Right cardiac atrium (tissue), 5 donors: ENCODE measurements at places on chromosomes 12 and 14. TPM values are rescaled to one million over a fixed set of nuclear protein-coding genes. Genes with fewer than 3 reads are reported as not detected.

- DNase-seq = no peak
Observed at GRCh38 chr12:39230086-39230485, 212.8 kb downstream of the KIF21A start.

NINJ2 gene
- 5.9 TPM for polyA plus RNA-seq

DNA sequence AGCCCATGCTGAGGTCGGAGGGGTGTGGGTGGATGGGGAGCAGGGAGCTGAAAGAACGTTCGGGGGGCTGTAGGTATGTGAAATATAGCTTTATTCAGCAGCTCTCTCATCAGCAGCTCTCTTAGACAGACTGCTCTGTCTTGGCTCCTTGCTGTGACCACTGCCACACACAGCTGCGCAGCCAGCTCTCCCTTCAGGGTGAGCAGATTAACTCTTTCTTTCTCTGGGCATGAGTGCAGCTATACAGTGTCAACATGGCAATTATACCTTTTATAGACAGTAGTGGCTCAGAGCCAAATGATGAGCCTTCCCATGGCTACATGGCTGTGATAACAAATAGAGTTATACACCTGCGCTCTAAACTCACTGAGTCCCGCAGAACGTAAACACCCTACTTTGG lies 137.7 kb upstream of the NEDD1 start:
- DNase-seq = no peak

NUP107 gene
- polyA plus RNA-seq = 14.4 TPM

SHMT2 gene
- polyA plus RNA-seq = 17.9 TPM
